ENCODE measurements at places on chromosomes 6 and 20. TPM values are rescaled to one million over a fixed set of nuclear protein-coding genes. Genes with fewer than 3 reads are reported as not detected.

VIP gene
- total RNA-seq, result 0.76 TPM

POPDC3 gene
- total RNA-seq, result not detected

ASIP gene
- total RNA-seq, result not detected

RIPPLY2 gene
- 0.38 TPM for total RNA-seq

LAMA2 gene
- total RNA-seq, result 20.8 TPM

KHDC1L gene
- not detected for total RNA-seq

PGC gene
- total RNA-seq, result not detected

KCNQ2 gene
- total RNA-seq, result 2.2 TPM

NKX2-2 gene
- not detected for total RNA-seq

AK9 gene
- total RNA-seq, result 10.9 TPM

Data from kidney (tissue), 22 donors.